ENCODE measurements at places on chromosomes 11 and 22.

DNA sequence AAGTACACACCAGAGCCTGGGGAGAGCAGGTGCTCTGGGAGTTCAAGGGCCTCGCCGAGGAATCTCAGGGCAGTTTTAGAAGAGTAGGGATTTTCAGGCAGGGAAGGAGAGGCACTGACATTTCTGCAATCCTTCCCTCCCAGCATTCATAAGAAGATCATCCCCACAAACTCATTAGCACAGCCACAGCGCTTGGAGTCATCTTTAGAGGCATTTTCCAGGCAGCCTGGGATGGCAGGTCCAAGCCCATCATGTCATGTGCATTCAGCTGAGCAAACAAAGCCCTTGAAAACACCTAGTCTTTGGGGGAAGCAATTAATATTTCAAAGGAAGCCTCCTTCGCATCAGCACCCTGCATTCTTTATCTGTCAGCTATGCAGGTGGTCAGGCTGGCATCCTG is 43.8 kb downstream of the MAP6 start:
- DNase-seq: no peak

GRCh38 chr11:9386901-9387300 is 2.4 kb downstream of the IPO7 start:
- DNase-seq: no peak

DNA sequence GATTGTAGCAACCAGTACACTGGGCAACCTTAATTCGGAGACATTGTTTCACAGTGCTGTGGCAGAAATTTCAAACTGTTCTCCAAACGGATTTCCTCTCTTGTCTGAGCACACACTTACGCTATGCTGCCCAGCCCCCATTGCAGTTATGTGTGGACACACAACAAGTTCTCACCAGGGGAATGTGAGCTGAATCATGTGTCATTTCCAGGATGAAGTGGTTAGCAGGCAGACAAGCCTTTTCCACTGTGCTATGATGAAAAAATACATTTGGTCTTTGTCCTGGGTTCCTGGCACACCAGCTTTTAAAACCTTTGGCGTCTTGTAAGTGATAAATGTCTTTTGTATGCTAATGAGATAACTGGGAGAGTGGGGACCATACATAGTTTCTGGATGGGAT is 46.9 kb upstream of the SYT9 start:
- no peak for DNase-seq

GRCh38 chr11:117157507-117157906 is 13.4 kb downstream of the PAFAH1B2 start:
- no peak for DNase-seq

- no peak for DNase-seq
These were observed 53.9 kb downstream of the NOX4 start for GRCh38 chr11:89437317-89437716.

DNA sequence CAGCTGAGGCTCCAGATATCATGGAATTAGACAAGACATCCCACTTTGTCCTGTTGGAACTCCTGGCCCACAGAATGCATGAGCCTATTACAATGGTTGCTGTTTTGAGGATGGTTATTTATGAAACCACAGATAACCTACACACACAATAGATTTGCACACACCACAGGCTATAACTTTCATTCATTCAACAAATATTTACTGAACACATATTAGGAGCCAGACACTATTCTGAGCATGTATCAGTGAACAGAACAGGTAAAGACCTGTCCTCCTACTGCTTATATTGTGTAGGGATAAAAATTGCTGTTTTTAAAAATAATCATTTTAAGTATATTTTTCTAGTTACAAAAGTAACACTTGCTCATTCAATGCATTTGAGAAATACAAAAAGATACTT is 13.4 kb upstream of the LDLRAD3 start:
- no peak for DNase-seq

- DNase-seq: no peak
These were observed 5.6 kb upstream of the MUC6 start for GRCh38 chr11:1041936-1042608.

DNA sequence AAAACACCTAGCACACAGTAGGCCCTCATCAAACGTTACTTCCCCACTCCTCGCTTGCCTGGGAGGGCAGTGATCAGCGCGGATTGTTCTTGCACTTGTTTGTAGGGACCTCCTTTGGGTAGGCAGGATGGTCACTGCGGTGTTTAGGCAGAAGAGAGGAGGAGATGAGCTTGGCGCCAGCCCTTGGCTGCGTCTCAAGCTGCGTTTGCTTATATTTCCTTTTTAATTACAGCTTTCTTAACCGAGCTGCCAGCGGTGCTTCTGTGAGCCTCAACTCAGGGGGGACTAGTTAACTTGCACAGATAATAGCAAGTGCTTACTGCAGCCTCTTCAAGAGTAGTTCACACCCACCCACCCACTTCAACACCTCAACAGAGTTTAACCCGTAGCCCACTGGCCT is 15.1 kb downstream of the IFT27 start:
- DNase-seq: no peak

DNA sequence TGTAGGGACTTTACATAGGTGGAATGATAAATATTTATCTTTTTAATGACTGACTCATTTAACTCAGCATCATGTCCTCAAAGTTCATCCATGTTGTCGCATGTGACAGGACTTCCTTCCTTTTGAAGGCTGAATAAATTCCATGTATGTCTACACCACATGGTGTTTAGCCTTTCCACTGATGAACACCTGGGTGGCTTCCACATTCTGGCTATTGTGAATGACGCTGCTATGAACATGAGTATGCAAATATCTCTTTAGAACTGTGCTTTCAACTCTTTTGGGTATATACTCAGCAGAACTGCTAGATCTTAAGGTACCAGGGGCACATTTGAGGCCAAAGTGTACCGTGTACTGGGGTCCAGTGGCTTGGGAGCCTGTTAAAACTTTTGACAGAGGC is 24.1 kb downstream of the LARGE1 start:
- DNase-seq: no peak

GRCh38 chr11:86736291-86737143 is 63.8 kb upstream of the PRSS23 start:
- DNase-seq: no peak

DNA sequence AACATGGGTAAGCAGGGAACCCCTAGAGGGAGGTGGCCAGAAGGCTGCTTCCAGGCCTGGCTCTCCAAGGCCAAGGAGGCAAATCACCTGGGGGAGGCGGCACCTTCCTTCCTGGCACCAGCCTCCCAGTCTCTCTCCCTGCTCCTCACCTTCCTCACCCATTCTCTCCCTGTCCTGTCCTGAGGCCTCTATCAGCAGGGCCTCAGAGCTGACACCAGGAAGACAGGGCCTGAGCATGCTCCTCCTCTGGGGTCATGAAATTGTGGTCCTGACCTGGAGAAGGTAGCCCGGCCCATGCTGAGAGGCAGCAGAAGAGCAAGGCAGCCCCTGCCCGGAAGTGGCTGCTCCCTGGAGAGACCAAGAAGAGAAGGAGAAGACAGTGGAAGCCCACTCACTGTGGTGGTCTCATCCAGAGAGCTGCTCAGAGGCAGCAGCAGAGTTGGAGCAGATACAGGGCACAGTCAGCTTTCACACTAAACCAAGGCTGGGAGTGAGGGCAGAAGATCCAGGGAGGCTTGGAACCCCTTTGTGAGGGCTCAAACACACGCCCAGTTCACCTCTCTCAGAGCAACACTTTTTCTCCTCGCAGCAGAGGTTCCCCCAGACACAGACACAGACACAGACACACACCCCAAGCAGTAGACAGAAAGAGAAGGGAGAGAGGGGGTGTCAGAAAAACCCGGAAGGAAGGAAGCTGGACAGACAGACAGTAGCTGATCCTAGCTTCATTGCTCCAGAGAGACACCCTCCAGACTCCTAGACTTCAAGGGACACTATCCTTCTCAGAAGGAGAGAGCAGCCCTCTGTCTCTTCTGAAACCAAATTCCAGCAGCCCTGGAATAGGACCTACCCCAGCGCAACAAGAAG is 1.8 kb downstream of the BCL9L start:
- no peak for DNase-seq

- no peak for DNase-seq
These were observed 161.1 kb downstream of the KIRREL3 start for GRCh38 chr11:126839496-126839895.

- no peak for DNase-seq
These were observed 108.2 kb upstream of the CD44 start for GRCh38 chr11:35030716-35031213.

- DNase-seq: no peak
These were observed 113.2 kb downstream of the FANCF start for GRCh38 chr11:22512457-22512856.

DNA sequence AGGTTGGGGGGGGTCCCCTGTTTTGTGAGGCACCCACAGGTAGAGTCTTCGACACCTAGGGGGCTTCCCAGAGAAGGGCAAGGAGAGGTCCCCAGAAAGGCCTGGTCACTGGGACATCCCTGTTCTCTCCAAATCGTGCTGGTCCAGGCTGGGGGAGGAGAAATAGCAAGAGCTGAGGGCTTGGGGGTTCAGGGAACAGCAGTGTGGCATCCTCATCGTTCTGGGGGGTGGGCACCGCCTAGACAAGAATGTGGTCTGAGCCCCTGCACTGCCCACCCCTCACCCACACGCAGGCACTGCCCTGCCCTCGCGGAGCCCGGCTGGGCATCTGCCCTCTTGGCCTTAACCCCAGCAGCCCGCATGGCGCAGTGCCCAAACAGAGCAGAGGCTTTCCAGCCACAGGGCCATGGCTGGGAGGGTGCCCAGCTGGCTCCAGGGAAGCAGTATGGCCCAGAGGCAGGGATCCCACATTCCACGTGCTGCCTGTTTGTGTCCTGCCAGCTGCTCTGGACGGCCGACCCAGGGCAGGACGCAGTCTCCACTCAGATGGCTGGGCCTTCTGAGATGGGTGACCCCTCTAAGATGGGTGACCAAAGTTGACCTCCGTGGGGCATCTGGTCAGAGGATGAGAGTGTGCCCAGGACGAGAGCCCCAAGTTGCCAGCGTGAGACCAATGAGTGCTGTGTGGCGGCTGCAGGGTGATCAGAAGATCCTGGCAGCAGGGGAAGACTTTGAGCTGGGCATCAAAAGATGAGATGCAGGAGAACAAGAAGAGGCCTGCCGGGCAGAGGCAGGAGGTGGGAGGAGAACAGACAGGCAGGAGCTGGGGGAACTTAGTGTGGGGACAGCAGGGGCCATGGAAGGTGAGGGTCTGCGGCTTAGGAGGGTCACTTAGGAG is 14.4 kb downstream of the SCARF2 start:
- DNase-seq: no peak

- DNase-seq: no peak
These were observed 25.9 kb upstream of the TP53I11 start for GRCh38 chr11:44976576-44976975.

GRCh38 chr11:26930518-26931247 is 63.2 kb upstream of the FIBIN start:
- no peak for DNase-seq
